ENCODE measurements at places on chromosomes 2 and 18.

GRCh38 chr2:197813093-197813787 lies 8.8 kb downstream of the PLCL1 start:
- DNase-seq, result no peak

- DNase-seq, result no peak
Observed at GRCh38 chr2:44680983-44681531, 260.4 kb upstream of the SIX3 start.

GRCh38 chr2:1633092-1633671 lies 111.1 kb downstream of the PXDN start:
- DNase-seq, result no peak

- no peak for DNase-seq
Observed at GRCh38 chr18:59911600-59911999, 11.8 kb downstream of the PMAIP1 start.

GRCh38 chr2:238287737-238288649 lies at the start of gene PER2:
Gene PER2 (minus strand): TSS chr2:238288610. CDS start chr2:238277936, 10,674 bp downstream.
- no peak for DNase-seq

Data from osteocyte (in vitro differentiated cells).